Fibroblast of pulmonary artery (primary cell): ENCODE measurements at places on chromosomes 3 and 15.
A peak's percentile ranks its signal among the peaks of the same experiment; 100 is the strongest.

- DNase-seq = no peak
Measured at GRCh38 chr15:85532689-85533088, 152.3 kb downstream of the AKAP13 start.

DNA sequence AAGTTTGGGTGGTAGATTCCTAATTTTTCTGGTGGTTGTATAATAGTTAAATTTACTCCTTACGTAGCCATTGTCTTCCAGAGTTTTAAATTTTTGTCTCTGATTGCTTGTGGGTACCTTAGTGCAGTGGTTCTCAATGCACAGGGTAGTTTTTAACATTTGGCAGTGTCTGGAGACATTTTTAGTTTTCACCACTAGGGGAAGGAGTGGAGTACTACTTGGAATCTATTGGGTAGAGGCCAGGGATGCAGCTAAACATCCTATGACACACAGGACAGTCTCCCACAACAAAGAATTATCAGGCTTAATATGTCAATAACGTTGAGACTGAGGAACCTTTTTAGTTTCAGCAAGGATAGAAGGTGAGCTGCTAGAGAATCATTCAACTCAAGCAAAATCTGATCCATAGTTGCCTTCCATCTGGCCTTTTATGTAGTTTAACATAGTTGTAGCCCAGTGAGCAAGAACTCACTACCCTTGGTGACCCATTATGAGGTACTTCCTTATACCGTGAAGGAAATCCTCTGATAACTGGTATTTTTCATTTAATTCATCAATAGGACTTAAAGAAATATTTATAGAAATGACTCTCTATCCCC lies 8.6 kb upstream of the STX19 start:
- DNase-seq = peak; percentile 60

DNA sequence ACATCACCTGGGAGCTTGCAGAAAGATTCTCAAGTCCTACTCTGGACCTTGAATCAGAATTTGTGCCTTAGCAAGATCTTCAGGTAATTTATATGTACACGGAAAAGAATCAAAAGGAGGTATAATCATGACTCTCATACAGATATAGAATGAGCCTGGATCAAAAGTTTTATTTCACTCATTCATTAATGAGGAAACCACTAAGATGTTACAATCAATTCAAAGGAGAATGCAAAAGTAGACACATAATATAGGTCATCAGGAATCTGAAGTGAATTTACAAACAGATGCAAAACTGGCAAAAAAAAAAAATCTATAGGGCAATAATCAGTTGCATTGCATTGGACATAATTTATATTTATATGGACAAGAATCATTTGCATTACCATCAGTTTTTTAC lies 195.4 kb upstream of the TLE3 start:
- DNase-seq = no peak

DNA sequence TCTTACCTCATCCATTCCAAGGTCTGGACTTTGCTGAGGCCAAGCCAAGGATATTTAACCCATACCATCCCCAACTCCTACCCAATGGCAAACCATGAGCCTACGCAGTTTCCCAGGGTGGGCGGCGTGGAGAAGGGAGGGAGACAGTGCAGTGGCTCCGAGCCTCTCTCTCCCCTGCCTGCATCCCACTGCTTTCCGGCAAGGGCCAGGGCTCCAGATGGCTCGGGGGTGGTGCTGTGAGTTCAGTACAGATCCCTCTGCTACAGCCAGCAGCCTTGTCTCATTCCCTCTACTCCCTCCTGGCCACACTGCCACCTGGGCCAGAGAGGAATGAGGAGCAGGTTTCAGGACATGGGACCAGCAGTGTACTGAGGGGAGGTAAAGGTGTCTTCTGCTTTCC lies 44.3 kb upstream of the APEH start:
- no peak for DNase-seq

GRCh38 chr3:185175370-185175987 lies 22.6 kb upstream of the C3orf70 start:
- peak; percentile 61 for DNase-seq

- no peak for DNase-seq
Measured at GRCh38 chr3:17040322-17040989, 155.7 kb downstream of the PLCL2 start.
